ENCODE measurements at places on chromosomes 6 and 20.

DNA sequence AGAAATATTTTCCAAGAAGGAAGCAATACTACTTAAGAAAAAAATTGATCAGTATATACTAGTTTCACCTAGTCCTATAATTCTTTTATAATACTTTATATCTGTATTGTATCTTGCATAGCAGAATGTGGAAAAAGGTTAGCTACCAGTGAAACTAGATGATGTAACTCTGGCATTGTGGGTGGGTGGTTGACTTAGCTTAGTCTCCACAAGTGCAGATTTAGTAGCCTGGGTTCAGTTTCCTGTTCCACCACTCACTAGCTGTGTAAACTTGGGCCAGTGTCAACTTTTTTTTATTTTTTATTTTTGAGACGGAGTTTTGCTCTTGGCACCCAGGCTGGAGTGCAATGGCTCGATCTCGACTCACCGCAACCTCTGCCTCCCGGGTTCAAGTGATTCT is 2.0 kb downstream of the MUC21 start:
- no peak for DNase-seq

- DNase-seq = no peak
Observed at GRCh38 chr20:49821870-49822331, 9.3 kb downstream of the SLC9A8 start.

- no peak for DNase-seq
Observed at GRCh38 chr20:6101346-6101745, 21.5 kb downstream of the FERMT1 start.

GRCh38 chr6:24493945-24494820 is 586 bp upstream of the ALDH5A1 start:
- DNase-seq = no peak

DNA sequence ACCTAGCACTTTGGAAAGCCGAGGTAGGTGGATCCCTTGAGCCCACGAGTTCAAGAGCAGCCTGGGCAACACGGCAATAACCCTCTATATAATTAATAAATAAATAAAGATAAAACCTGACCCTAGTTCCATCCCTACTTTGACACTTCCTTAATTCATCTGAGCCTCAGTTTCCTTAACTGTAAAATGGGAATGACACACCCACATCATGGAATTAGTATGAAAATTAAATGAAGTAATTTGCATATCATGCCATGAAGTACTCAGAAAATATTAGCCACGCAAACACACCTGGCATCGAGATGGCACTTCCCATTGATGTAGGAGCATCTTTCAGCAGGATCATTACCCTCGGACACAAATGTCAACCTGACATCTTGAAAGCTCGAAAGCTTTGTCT is 19.1 kb downstream of the ZMYND8 start:
- DNase-seq = no peak

DNA sequence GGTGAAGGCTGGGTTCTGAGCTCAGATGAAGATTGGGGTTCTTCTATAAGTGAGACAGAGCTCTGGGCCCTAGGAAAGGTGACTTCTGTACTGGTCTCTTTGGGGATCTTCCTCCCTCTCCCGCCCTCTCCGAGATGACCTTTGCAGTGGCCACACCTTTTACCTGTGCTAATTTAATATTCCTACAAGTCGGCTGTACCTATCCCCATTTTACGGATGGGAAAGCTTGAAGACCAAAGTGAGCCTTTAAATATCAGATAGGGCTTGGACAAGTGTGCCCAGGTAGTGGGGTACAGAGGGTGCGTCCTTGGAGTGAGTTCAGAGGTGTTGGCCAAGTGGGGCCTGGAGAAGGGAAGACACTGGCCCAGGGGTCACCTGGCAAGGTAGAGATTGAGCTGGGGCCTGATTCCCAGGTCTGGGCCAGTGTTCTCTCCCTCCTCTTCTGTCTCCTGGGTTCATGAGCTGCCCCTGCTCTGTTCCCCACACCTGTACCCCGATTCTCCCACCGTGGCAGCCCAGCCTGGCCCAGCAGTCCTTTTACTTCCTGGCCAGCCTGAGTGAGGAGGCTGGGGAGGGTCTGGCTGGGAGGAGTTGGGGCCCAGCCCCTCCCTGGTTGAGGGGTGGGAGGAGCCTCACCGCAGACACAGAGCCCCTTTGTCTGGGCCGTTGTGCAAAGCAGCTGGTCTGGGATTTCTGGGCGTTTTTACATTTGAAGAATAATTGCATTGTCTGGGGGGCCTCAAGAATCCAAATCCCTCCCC is 152.1 kb upstream of the RNF24 start:
- DNase-seq = no peak

DNA sequence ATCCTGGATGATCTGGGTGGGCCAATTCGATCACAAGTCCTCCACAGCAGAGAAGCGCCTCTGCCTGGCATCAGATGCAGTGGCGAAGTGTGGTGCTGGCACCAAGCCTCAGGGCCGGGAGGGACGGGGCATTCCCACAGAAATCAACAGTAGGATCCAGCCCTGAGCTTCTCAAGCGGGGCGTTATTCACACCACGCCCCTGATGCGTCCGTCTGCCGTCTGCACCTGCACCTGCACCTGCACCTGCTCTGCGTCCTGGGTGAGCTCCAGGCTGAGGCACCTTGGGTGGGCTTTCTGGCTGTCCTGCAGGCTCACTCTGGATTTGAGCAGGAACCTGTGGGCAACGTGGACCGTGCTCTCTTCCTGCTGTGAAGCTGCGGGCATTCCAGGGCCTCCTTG is 13.8 kb upstream of the NTSR1 start:
- DNase-seq = no peak

DNA sequence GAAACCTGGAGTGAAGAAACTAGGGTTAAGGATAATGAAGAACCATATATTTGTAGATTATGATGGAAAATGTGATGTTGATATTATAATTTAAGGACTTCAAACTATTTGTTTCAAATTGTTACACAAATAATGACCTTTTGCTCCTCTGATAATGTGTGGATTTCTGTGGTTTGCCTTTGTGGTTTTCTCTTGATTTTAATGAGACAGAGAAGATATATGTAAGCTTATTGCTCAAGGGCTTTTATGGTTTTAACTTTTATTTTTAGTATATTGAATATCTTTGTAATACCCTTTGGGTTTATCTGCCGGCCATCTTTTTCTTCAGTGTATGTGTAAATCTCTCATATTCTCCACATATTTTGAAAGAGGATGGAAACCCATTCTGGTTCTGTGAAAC is 362.3 kb downstream of the RIMS1 start:
- DNase-seq = no peak

- peak; percentile 35 for DNase-seq
Observed at GRCh38 chr20:47181056-47181862, 175.2 kb downstream of the ZMYND8 start.

DNA sequence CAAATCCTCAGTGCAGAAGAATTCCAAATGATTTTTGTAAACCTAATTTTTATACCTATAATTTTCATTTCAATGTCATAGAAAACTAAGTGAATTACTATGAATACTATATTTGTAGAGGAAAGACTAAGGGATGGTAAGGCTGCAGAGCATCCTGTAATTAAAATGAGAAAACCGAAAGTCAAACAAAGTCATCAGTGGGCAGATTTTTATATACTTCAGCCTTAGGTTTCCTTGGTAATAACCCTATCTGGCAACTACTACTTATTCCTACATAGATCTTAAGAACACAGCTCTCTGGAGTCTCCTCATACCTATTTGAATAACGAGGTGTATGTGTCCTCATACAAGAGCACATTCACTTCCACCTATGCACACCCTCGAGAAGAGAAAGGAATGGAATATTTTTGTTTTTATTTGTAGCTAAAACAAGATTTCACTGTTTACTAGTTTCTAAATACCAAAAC is 117.9 kb upstream of the SGK1 start:
- no peak for DNase-seq

DNA sequence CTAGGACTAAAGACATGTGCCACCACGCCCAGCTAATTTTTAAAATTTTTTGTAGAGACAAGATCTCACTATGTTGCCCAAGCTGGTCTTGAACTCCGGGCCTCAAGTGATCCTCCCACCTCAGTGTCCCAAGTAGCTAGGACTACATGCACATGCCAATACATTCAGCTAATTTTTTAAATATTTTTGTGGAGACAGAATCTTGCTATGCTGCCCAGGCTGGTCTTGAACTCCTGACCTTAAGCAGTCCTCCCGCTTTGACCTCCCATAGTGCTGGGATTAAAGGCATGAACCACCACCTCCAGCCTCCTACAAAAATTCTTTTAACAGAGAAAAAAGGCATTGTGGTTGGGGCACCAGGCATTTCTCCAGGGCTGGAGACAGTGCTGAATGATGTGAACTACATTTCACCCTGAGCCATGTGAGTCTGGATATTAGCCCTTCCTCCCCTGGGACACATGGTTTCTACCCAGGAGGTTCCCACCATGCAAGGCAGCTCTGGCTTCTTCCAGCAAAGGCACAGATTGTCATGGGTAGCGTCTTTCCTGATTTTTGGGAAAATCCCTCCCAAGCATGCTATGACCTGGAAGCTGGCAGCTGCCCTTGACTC is 36.3 kb upstream of the CMTR1 start:
- DNase-seq = no peak

DNA sequence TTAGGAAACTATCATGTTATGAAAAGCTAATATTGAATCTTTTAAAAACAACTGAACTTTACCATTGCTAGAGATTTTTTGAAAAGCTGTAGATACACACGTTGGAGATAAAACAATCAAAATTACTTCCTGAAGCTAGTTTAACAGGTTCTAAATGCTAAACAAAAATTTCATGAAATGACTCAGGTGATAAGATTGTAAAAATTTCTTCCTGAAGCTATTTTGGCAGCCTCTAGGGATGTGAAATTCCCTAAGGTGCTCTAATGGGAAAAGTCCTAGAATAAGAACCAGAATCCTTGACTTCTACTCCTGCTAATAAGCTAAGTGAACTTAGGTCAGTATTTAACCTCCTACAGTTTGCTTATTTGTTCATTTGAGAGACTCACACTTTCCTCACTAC is 8.5 kb downstream of the GCM2 start:
- no peak for DNase-seq

DNA sequence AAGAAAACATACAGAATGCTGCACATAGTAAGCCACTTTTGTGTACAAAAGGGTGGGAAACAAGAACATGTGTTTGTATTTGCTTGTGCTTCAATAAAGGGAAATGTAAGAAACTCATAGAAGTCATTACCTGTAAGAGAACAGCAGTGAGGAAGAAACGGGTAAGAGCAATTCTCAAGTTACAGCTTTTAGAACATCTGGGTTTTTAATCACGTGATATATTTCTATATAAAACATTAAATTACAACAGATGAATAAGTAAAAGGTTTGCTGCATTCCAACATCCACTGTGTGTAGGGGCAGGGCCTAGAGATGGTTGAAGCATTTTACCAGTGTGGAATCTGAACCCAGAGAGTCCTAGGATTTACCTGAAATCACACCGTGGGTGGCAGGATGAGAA is 36.6 kb upstream of the FAM50B start:
- DNase-seq = no peak
